ENCODE measurements at places on chromosomes 4 and X.

GRCh38 chr4:145041378-145041777 lies 56.6 kb downstream of the ANAPC10 start:
- H3K4me1 ChIP-seq, result peaks cover 24% of the 10 kb centered on the region
- no peak overlapping the region for H3K4me3 ChIP-seq
- DNase-seq, result peak; percentile 70
- H3K36me3 ChIP-seq, result no peaks in the 10 kb centered on the region

DNA sequence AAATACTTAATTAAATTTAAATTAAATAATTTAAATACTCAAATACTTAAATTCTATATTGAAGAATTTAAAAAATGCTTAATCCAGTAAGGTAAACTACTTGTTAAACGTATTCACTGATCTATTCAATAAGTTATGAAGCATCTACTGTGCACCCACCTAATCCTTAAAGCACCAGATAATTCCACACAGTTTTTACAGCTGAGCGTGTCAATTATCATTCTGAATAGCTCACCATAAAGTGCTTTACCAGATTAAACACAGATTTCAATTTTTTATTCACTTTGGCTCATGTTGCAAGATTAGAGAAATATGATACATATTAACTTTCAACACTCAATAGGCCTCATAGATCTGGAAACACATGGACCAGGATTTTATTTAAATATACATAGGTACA lies 79.2 kb upstream of the DDIT4L start:
- no peaks in the 10 kb centered on the region for H3K36me3 ChIP-seq
- no peak overlapping the region for H3K27ac ChIP-seq
- no peak for DNase-seq
- H3K4me3 ChIP-seq, result no peak overlapping the region
- H3K4me1 ChIP-seq, result no peaks in the 10 kb centered on the region

DNA sequence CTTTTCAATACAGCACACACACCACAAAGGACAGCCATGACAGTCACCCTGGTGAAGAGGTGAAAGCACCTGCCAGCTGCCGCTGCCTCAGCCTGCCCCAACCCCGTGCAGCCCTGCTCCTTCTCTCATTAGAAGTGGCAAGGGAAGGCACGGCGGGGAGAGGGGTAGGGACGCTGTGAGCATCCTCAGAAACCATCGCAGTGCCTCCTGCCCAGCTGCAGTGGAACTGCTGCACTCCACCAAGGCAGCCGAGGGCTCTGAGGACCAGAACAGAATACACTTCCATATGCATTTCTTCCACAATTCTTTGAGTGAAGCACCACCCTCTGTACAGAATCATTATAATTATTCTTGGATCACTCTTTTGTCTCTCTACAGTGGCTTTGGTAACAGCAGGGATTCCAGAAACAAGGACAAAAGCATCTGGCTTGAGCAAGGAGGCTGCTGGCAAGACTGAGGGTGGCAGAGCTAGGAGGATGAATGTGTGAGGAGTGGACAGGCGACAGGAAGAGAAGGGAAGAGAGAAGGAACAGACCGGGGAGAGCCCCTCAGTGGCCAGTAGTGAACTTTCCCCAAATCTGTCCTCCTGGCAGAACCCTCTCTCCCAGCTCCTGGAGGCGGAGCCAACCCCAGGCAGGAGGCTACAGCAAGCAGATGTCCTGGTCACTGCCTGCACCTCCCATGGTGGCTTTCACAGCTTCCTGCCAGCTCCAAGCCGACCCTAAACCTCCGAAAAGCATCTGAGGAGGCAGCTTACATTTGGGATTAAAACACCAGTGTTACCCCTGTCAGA lies 73.2 kb downstream of the MTNR1A start:
- H3K36me3 ChIP-seq, result no peaks in the 10 kb centered on the region
- H3K4me3 ChIP-seq, result no peak overlapping the region
- no peak for DNase-seq
- H3K27me3 ChIP-seq, result no peaks in the 10 kb centered on the region

DNA sequence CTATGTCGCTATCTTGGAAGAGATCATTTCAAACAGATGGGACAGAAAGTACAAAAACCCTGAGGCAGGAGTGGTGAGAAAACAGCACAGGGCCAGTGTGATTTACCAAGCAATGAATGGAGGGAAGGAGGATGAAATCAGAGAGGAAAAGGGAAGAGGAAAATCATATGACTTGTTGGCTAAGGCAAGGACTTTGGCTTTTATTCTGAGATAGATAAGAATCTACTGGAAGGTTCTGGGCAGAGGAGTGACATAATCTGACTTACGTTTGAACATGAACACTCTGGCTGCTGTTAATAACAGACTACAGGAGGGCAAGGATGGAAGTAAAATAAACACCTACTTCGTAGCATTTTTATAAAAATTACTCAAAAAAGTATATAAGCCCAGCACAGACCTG lies 207.8 kb upstream of the SLC7A11 start:
- no peak overlapping the region for H3K27ac ChIP-seq
- no peaks in the 10 kb centered on the region for H3K36me3 ChIP-seq
- no peaks in the 10 kb centered on the region for H3K27me3 ChIP-seq
- DNase-seq, result no peak
- no peak overlapping the region for H3K4me3 ChIP-seq
- no peaks in the 10 kb centered on the region for H3K4me1 ChIP-seq

GRCh38 chr4:101953949-101954348 lies 163.4 kb downstream of the BANK1 start:
- H3K4me1 ChIP-seq, result no peaks in the 10 kb centered on the region
- H3K27me3 ChIP-seq, result no peaks in the 10 kb centered on the region
- no peaks in the 10 kb centered on the region for H3K36me3 ChIP-seq
- DNase-seq, result no peak

- no peaks in the 10 kb centered on the region for H3K36me3 ChIP-seq
- no peak for DNase-seq
- no peaks in the 10 kb centered on the region for H3K4me1 ChIP-seq
- H3K27ac ChIP-seq, result no peak overlapping the region
- H3K27me3 ChIP-seq, result no peaks in the 10 kb centered on the region
- no peak overlapping the region for H3K4me3 ChIP-seq
Measured at GRCh38 chr4:53573696-53574095, 17.6 kb downstream of the LNX1 start.

DNA sequence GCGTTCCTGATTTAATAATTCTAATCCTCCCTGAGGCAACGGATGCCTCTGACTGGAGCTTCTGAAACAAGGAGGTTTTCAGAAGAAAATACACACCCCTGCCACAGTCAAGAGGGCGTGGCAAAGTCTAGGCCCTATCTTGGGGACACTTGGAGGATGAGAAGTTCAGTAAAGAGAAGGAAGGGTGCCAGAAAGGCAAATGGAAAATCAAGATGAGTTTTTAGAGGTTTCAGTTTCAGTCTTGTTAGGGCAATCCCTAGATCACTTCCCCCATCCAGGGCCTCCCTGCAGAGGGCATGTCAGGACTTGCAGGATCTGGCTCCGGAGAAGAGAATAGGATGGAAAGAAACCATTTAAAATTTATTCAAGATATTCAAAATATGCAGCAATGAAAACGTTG lies 28.5 kb upstream of the FGF2 start:
- H3K36me3 ChIP-seq, result no peaks in the 10 kb centered on the region
- peak overlapping the region; percentile 31 for H3K27ac ChIP-seq
- H3K27me3 ChIP-seq, result no peaks in the 10 kb centered on the region
- peak; percentile 66 for DNase-seq
